ENCODE measurements at places on chromosomes 11 and 22.

- no peak for DNase-seq
Observed at GRCh38 chr22:38115423-38116205, 5.1 kb upstream of the BAIAP2L2 start.

GRCh38 chr11:119188067-119188466 lies 2.8 kb downstream of the NHERF4 start:
- DNase-seq: no peak

- peak; percentile 41 for DNase-seq
Observed at GRCh38 chr11:95767498-95767897, 22.1 kb downstream of the FAM76B start.

DNA sequence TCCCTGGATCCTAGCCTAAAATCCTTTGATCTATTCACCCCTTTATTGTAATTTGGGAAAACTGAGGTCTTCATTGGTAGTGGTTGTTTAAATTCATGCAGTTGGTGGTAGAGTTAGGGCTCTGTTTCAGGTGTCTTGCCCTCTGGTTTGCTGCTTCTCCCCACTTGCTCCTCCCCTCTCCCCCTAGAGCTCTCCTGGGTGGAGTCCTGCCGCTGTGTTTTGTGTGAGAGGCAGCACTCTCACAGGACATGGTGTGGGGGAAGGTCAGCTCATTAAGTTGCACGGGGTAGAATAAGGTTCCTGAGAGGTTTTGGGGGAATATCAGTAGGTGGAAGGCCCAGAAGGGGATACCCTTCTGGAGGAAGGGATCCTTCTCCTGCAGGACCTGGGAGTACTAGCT lies 98.1 kb upstream of the NECTIN1 start:
- DNase-seq: no peak

DNA sequence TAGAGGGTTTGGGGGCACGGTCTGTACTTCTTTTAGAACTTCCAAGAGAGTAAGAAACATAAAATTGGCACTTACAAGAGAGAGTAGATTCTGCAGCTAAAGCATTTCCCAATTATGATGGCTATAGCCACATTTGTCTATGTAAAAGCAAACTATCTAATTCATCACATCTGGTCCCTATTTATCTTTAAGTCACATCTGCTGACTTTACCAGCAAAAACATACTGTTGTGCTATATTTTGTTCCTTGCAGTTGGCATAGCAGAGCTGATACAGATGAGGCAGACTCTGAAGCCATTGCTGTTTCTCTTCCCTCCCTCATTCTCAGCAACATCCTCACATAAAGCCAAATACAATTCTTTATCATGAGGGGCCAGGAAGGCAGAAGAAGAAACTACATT lies 1533.5 kb upstream of the RAG2 start:
- DNase-seq: no peak

DNA sequence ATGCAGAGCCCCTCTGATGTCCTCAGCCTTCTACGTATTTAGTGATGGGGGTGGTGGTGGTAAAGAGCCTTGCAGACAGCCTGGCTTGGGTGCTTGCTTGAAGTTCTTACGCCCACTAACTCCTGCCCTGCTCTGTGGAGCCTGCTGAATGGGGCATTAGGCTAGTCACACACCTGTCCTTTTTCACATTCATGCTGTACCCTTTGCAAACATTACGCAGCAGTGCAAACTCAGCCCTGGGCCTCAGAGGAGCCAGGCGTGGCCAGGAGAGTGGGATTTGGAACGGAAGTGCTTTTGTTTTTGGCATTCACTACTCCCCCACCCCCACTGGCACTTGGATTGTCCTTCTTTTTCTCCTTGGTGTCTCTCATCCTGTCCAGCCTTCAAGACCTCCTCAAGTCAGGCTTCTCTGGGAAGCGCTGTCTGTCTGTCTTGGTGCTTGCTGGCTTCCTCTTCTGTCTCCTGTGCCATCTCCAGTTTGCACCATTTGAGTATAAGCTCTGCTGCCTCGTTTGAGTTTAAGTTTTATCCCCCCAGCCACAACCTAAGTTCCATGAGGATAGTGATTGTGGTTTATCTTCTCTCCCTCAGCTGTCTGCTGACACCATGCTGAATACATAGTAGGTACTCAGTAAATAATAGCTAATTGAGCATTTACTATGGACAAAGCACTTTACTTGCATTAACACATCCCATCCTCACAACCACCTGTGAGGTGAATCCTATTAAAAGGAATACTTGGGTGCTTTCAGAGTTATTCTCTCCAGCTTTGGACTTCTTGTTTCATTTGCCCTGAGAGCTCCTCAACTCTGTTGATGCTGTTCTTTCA lies 26.7 kb downstream of the ZBTB16 start:
- no peak for DNase-seq

DNA sequence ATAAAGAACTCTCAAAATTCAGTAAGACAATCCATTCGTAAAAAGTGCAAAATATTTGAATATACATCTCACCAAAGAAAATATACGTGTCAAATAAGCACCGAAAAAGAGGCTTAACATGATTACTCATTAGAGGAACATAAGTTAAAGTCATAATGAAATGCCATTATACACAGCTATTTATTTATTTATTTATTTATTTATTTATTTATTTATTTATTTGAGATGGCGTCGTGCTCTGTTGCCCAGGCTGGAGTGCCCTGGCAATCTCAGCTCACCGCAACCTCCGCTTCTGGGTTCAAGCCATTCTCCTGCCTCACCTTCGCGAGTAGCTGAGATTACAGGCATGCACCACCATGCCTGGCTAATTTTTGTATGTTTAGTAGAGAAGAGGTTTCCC lies 203.6 kb upstream of the UBASH3B start:
- no peak for DNase-seq

DNA sequence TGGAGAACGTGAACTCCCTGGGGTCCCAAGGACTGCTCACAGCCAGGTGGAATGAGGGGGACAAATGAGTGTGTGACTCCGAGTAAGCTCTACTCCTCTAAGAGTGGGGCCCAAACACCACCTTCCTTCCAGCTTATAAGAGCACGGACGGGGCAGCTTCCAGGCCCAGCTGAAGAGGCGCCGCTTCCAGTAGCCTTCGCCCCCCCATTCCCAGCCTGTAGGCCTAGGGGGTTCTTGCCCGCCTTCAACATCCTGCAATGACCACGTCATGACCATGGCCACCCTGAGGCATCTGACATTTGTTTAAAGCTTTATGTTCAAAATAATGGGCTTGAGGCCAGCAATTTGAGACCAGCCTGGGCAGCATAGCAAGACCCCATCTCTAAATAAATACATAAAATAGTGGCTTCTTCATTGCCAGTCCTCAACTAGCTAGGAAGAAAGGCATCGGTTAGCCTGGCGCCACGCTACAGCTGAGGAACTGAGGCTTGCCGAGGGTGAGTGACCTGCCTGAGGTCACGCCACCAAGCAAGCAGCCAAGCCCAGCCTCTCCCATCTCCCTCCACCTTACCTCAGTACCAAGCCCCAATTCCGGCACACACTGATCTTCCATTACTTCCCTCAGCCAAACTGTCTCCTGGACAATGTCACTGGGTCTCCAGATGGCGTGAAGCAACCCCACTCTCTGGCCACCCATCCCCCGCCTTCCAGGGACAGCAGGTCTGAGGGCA lies 7.8 kb upstream of the TNFRSF13C start:
- no peak for DNase-seq

DNA sequence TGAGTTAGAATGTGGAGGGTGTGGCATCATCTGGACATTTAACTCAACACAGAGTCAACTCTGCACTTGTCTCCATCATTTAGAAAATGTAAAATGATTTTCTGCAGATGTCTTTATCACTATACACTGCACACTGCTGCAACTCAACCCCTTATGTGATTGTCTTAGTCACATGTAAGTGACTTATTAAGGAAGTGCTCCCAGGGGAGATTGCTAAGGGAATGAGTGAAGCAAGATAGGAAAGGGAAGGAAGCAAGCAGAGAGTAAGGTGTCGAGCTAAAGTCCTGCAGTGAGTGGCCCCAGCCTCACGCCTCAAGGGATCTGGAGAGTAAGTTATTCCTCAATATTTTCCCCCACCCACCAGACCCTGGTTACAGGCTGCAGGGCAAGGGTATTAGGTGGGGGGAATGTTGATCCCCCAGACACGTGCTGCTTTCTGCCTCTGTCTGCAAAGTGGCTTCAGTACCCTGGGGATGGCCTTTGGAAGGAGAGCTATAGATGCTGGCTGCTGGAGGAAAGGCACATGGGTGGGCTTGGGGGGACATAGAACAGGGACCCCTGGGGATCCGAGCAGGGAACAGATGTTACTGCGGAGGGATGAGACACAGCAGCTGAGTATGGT lies 7.2 kb upstream of the CBX6 start:
- DNase-seq: no peak

GRCh38 chr11:80362563-80363340 lies 921.9 kb upstream of the TENM4 start:
- DNase-seq: no peak

DNA sequence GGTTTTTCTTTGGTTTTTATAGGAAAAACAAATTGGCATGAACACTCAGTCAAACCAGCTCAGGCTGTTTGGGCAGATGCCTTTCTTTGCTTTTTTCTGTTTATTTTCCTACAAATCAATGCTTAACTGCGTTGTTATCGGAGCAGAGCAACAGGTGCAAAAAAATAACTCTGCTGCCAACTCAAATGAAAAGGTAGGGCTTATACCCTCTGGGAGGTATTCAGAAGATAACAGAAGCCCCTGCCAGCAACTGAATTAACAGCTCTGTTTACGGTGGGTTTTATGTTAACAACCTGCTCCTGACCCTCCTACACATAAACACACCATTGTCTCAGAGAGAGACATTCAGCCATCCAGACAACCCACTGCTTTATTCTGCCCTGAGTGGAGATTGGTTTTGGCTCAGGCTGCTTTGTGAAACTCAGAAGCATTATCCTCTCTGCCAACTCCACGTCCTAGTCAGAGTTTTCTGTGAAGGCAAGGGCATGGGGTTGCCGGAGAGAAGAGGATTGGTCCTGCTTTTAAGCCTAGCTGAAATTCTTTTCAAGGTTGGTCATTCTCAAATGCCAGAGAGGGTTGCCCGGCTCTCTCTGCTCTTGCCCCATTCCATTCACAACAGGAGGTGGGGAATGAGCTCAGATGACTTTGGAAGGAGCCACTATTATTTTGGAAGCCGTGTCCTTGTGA lies 11.4 kb downstream of the EHF start:
- peak; percentile 30 for DNase-seq

GRCh38 chr22:34297536-34298120 lies 377.4 kb upstream of the LARGE1 start:
- DNase-seq: no peak

- no peak for DNase-seq
Observed at GRCh38 chr11:111596319-111596718, 5.9 kb upstream of the SIK2 start.

DNA sequence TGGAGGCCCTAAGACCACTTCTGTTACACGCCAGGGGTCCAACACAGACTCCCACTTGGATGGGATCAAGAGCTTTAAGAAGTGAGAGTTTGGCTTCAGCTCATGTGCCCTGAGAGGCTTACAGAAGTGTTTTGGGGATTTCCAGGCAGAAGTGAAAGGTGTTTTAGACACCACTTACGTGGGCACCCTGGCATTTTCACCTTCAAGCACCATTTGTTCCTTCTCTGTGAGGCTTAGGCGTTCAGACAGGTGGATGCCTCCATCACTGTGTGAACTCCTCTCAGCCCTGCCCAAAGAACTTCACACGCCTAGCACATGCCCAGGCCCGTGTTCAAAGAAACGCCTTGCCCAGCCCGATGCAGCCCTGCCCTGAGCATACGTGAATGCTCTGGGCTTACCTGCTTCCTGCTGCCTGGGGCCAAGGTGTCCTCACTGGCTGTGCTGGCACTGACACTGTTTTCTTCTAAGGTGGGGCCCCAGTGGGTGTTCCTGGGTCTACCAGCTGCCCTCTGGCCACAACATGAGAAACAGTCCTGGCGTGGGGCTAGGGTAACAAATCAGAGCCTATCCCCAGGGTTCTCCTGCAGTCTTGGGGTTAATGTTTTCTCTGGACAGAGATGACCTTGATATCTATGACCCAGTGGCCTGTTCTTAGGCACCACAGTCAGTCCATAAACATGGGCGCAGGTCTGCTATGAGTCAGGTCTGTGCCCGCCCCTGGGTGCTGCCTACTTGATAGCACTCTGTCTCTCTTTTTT lies 34.0 kb downstream of the AMPD3 start:
- DNase-seq: no peak

- DNase-seq: no peak
Observed at GRCh38 chr11:125468025-125468424, 28.0 kb downstream of the FEZ1 start.

- DNase-seq: no peak
Observed at GRCh38 chr22:26374391-26375026, 54.6 kb upstream of the ASPHD2 start.

DNA sequence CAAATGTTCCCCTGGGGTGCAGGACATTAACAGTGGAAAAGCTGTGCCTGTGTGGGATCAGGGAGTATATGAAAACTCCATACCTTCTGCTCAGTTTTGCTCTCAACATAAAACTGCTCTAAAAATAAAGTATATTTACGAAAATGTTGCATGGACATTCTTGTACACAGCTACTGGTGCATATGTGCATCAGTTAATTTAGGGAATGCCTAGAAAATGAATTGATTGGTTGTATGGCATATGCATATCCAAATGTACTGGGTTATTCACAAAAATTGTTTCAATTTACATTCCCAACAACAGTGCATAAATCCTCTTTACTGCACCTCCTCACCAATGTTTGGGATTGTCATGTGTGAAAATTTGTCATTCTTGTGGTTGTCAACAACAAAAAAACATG lies 251.1 kb upstream of the MPPED2 start:
- no peak for DNase-seq

GRCh38 chr22:26168939-26169314 lies 335 bp upstream of the SEZ6L start:
- peak; percentile 0 for DNase-seq

DNA sequence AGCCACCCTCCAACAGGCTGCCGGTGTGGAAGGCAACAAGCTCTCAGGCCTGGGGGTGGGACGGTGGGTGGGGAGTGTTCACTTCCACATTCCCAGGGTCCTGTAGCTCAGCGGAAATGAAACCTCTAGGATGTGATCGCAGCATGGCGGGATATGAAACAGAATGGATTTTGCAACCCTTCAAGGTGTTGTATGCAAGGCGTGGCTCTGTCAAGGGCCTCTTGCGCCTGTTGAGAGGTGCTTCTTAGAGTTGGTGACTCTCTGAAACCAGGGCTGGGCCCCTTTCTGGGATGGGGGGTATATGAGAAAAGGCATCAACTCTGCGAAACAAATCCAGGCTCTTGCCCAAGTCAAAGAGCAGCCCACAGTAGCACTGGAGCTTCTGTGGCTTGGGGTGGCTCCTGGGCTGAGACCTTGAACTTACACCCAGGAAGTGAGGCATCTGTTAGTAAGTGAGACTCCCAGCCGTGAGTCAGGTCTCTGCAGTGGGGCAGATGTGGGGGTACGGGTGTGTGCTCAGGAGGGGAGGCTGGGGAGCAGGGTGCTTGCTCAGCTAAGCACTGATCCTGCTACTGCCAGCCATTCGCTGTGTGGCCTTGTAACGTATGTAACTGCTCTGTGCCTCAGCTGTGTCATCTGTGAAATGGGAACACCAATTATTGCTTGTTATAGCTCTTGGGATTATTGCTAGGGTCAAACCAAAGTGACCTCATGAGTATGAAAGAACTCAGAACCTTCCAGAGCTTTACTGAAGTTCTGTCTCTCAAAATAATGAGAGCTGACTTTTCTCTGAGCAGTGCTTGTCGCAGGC lies 28.3 kb downstream of the NECTIN1 start:
- no peak for DNase-seq

Data from fibroblast of skin of scalp (primary cell).